Cerebellar nuclear complex (tissue), 1 donor: ENCODE measurements at places on chromosomes 6 and 20.

DNA sequence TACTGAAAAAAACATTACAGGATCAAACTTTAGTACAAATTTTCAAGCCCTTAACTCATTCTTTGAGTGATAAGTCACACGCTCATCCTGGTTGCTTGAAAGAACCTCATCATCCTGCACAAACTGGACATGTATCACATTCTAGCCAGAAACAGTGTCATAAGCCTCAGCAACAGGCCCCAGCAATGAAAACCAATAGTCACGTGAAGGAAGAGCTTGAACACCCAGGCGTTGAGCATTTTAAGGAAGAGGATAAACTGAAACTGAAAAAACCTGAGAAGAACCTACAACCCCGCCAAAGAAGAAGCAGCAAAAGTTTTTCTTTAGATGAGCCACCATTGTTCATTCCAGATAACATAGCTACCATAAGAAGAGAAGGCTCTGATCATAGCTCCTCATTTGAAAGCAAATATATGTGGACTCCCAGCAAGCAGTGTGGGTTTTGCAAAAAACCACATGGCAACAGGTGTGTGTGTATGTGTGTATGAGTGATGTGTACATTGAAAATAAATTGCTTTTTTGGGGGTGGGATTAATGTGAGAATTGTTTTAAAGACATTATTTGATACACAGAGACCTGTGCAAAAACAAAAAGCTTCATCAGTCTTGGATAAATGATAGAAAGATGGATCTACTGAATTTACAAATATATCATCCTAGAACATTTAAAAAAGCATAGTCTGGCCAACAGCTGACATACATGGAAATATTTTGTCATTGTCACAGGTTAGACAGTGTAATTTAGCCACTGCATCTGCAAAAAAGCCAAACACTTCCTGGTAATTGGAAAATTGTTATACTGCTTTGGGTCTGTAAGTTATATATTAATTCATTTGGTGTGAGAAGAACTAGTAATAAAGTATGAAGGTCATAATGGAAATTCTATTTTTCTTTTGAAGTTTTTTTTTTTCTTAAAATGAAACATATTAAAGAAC is 50.1 kb downstream of the PHF3 start:
- no peak for DNase-seq

GRCh38 chr6:43302126-43302525 is 4.1 kb downstream of the SLC22A7 start:
- DNase-seq: no peak

DNA sequence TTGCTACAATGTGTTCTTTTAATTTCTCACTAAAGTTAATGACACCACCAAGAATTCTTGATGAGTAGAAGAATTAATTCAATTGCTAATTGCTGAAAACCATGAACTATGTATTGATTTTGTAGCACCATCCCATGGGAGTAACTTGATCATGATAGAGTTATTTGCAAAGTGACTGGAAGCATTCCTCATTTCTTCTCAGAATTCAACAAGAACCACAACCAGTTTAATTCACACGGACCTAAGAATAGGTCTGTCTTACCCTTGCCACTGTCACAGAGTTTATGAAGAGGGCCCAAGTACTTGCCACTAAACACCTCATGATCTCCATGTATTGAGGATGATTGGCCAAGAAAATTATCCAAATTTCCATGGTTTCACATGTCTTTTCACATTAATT is 222.2 kb downstream of the TMEM242 start:
- DNase-seq: no peak

DNA sequence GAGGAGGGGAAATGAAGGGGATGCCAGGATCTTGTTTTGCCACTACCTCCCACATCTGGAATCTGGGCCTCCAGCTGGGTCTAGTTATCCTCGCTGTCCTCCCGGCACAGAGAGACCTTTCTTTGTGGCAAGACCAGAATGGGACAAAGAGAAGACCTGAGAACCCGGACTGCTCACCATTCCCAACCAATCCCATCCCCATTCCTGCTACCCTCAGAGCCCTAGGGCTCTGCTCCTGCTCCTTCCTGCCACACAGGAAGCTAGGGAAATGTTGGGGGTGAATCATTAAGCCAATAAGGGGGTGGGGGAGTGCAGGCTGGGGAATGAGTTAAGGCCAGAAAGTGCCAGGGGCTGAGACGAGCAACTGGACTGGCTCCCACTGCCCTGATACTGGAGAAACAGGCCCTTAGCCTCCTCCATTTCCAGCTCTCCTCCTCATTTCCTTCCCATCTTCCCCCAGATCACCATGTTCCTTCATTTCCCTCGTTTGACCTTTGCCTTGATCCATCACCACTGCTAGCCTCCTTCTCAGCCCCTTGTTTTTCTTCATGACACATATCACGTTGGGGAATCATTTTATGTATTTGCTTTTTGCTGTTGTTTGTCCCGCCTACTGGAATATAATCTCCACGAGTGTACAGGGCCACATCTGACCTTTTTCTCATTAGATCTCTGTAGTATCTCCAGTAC is 4.6 kb upstream of the IER3 start:
- no peak for DNase-seq

GRCh38 chr6:44349904-44350649 is 7.6 kb downstream of the SPATS1 start:
- no peak for DNase-seq

DNA sequence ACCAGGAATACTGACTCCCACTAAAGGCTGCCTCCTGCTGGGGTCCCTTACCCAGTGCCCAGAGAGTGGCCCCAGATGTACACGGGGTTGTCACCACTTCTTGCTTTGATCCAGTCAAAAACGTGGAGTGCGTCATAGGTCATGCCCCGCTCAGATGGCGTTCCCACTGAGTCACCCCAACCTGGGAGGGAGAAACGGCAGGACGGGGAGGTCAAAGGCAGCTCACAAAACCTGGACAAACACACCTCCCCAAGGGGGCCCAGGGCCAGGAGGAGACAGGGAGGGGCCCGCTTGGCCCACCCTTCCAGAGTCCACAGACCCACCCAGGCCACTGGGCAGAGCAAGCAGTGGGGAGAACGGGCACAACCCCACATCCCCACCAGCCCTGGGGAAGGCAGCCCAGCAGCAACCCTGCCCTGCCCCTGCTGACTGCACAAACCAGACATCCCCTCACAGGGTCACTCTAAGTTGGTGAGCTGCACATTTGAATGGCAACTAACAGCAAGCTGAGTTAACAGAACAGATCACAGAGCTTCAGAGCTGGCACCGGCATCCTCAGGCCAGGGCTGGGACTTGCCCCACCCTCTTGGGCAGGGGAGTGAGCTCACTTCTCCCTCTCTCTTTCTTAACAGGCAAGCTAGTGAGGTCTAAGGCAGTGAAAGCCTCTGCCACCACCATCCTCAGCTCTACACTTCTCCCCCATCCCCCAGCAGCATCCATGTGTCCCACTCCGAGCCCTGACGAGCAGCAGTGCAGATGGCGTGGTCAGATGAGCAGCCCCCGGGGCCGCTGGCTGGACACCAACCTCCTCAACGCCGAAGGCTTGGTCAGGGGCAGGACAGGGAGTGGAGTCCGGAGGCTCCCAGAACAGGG is 61.7 kb downstream of the PYGB start:
- DNase-seq: no peak

DNA sequence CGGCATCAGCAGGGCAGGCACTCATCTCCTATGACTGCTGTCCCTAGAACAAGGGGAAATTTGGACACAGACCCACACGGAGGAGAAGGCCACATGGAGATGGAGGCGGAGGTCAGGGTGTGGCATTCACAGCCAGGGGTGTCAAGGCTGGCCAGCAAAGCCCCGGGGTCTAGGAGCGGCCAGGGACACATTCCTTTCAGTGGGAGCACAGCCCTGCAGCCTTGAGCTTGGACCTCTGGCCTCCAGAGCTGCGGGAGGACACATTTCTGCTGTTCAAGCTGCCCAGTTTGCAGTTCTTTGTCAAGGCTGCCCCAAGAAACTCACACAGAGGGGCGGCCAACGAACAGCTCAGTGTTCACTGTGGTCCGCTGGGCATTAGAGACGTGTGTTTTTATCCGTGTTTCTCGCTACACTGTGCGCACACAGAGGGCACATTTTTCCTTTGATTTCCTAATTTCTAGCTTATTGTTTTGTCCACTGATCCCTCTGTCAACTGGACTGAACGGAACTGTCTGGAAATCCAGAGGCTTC is 93.4 kb upstream of the MPC1 start:
- DNase-seq: no peak

DNA sequence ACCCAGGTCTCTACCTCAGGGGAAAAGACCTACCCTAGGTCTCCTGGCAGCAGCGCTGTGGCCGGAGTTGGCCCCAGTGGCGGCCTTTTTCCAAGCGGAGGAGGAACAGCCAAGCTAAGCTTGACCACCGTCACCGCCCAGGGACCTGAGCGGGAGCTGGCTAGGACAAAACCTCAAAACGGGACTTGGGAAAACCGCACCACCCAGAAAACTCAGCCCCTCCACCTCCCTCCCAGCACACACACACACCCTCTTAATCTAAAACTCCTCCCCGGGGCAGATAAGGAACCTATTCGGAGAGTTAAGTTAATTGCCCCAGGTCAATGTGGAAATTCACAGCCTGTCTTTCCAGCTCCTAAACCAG is 2.7 kb upstream of the TRERF1 start:
- no peak for DNase-seq

- DNase-seq: no peak
Measured at GRCh38 chr6:137767911-137768690, 99.0 kb upstream of the TNFAIP3 start.

DNA sequence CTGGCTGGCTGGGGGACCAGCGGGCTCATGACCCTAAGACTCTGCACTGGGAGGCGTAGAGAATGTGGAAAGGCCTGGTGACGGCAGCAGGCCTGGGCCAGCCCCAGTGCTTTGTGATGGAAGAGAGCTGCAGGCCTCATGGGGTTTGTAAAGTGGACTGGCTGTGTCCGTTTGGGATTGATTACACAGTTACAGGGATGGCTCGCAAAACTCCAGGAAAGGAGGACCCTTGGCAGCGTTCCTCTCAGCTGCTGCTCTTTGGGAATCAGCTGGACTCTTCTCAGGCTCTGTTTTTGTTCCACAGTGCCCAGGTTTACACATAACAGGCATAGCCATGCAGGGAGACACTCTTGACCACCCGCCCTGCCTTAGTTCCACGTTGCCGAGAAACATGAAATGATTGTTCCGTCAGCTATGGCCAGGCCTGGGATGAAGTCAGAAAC is 89.0 kb downstream of the SLX4IP start:
- DNase-seq: no peak

DNA sequence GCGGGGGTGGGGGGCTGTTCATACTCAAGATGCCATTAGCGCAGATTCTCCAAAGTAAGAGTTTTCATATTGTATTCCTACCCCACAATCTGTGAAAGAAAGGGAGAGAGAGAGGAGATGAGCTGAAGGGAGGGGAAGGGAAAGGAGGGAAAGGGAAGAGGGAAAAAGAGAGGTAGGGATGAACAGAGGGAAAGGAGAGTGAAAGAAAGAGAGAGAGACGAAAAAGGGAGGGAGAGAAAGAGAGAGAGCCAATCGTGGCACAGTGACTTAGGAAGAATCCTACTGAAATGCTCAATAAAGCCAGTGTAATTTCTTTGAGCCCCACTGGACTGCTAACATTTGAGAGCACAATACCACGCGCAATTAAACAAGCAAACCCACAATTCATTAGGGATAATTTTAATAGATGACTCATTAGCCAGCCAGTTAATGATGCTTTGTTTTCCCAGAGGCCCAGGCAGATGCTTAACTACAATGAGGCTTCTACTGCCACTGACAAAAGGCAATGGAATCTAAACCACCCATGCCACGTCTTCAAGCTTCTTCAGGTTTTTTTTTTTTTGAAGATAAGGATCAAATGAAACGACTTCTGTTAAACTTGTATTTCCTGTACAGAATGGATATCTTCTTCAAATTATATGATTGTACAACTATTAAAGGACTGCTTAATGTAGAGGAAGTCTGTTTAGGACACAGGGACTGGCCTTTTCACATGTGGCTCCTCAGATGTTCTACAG is 306.8 kb downstream of the FOXC1 start:
- no peak for DNase-seq

- DNase-seq: no peak
Measured at GRCh38 chr20:60361761-60362395, 403.7 kb downstream of the CDH26 start.

DNA sequence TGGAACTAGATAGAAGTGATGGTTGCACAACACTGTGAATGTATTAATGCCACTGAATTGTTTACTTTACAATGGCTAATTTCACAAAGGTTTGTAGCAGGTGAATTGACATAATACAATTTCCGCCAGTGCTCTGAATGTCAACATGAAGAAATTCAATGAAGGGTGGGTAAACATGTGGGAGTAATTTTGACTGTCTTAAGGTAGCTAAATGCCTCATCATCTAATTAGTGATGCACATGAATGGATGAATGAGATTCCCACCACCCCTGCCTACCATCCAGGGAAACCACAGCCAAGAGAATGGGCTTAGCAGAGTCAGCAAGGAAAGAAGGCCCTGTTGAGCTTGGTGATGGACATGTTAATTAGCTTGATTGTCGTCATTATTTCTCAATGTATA is 275.3 kb downstream of the ALDH8A1 start:
- DNase-seq: no peak

DNA sequence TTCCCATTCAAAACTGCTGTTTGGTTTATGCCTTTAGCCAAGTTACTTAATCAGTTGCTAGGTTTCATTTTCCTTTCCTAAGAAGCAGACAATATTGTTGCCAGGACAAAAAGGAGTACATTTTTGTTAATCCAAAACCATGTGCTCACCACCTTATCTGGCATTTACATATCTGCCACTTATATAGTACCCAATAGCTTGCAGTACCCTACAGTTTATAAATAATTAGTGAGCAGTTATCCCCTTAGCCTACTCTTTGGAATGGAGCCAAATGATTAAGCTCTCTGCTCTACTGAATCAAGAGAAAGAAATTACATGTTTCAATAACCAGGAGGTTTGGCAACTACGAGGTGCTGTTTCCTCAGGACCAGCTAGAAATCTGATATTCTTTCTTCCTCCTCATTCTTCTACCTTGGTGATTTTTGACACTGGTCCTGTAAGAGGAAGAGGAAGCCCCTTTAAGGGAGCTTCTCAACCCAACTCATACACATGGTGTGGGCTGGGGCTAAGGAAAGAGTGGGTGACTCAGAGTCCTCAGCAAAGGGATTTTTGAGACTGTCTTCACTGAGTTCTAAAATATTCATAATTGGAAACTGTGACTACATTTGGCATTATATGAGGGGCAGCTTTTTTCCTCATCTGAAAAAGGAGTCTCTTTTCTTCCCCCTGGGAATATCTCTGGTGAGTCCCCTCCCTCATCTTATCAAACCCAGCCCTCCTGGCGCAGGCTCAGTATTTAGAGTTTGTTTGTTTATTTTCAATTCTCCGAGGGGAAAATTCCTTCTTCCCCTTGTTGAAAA is 1.5 kb downstream of the ZNFX1 start:
- no peak for DNase-seq

DNA sequence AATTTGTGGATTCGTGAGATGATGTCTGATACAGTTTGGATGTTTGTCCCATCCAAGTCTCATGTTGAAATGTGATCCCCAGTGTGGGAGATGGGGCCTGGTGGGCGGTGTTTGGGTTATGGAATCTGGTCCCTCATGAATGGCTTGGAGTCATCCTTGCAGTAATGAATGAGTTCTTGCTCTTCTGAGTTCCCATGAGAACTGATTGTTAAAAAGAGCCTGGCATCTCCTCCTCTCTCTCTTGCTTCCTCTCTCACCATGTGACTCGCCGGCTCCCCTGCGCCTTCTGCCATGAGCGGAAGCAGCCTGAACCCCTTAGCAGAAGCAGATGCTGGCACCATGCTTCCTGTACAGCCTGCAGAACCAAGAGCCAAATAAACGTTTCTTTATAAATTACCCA is 30.5 kb upstream of the RPP40 start:
- DNase-seq: no peak

GRCh38 chr6:139294090-139294489 is 2.3 kb upstream of the TXLNB start:
- DNase-seq: no peak
